ENCODE measurements at places on chromosomes 7 and 10.
A peak's percentile ranks its signal among the peaks of the same experiment; 100 is the strongest.

- no peak for DNase-seq
These were observed 40.3 kb downstream of the FAM53B start for GRCh38 chr10:124703778-124704427.

GRCh38 chr7:42152329-42153205 lies 84.4 kb downstream of the GLI3 start:
- no peak for DNase-seq

DNA sequence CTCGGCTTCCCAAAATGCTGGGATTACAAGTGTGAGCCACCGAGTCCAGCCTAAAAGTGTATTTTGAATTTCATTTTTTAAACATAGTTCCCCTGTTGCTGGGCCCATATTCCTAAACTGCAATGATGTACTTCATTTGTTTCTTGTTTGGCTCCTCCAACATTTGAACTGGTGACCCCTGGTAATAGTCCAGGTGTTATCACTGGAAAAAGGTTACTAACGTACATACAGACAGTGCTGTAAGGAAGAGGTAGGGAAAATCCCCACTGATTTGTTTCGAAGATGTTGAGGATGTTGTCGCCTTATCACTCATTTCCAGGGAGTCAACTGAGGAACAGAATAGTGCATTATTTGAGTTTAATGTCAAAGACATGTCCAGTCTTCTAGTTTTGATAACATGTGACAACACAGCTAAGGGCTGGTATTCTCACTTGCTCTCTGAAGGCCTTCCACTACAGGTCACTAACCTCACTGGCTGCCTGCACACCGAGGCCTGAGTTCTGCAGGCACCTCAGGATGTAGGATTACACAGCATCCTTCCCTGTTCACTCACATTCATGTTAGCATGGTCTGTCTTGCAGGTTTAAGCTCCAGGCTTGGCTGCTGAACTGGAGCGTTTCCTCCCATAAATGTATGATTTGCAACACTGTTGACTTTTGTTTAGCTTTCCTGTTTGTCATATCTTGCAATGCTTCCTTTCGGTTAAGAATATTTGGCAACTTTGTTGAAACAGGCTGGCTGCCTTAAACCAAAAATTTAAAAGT lies 362.8 kb downstream of the INHBA start:
- no peak for DNase-seq

DNA sequence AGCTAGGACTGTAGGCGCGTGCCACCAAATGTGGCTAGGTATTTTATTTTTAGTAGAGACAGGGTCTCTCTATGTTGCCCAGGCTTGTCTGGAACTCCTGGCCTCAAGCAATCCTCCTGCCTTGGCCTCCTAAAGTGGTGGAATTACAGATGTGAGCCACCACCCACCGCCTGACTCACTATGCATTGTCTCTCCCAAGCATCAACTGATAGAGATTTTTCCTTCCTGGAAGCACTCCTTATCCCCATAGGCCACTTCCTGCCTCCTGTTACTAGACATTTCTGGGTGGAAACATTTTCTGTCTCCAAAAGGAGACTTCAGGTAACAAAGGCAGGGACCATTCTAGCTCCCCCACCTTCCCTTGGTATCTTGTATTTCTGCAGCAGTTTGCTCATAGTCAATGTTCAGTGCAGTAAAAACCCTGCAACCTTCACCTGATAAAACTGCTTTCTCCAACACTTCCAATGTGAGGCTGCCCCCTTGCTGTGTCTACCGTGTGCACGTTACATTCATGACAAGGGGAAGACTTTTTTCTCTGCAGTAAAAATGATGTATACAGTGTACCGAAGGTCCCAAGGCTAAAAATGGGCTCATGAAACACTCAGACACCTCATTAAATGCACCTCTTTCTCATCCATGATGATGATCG lies 84.9 kb downstream of the NHLRC2 start:
- DNase-seq, result no peak

DNA sequence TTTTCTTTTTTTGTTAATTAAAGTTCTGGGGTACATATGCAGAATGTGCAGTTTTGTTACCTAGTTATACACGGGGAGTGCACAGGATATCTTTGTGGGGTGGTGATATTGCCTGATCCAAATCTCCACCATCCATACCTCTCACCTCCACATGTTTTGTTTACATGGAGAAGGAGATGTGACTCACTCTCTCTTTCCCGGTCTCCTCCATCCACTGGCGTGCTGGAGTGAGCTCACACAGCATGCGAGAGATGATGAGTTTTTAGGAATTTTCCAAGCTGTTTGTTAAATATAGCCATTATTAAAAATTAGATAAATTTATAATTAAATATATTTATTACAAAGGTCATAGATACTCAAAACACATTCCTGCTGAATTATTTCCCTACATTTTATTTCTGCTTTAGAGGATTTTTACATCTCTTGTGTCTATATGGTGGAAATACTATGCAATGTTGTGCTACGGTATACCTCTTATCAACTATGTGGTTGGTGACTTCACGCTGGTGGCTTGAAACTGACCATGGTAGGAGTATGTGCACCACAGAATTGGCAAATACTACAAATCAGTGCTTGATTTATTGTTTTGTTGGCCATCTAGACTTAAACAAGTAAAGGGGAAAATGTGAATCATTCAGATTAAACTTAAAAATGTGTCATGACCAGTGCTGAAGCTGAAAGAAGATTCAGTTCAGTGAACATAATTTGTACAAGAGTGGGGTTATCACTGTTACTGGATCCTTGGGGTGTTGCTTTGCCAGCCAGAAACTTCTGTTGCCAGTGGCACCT lies 107.9 kb upstream of the FAM180A start:
- no peak for DNase-seq

DNA sequence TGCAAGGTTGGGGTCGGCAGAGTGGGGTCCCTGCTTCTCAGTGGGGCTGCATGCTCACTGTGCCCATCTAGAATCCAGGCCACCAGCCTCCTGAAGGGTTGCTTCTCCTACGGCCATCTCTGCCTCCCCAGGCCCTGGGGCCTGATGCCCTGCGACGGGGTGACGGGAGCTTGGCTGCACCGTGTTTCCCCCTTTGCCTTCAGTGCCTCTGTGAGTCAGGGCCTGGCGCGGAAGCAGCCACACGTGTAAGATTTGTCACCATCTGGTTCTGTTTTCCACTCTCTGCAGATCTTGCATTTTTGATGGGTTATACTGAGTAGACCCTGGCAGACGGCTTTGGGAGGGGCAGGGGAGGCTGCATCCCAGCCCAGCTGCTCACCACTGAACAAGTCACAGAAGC lies 7.2 kb downstream of the ADAMTS14 start:
- no peak for DNase-seq

DNA sequence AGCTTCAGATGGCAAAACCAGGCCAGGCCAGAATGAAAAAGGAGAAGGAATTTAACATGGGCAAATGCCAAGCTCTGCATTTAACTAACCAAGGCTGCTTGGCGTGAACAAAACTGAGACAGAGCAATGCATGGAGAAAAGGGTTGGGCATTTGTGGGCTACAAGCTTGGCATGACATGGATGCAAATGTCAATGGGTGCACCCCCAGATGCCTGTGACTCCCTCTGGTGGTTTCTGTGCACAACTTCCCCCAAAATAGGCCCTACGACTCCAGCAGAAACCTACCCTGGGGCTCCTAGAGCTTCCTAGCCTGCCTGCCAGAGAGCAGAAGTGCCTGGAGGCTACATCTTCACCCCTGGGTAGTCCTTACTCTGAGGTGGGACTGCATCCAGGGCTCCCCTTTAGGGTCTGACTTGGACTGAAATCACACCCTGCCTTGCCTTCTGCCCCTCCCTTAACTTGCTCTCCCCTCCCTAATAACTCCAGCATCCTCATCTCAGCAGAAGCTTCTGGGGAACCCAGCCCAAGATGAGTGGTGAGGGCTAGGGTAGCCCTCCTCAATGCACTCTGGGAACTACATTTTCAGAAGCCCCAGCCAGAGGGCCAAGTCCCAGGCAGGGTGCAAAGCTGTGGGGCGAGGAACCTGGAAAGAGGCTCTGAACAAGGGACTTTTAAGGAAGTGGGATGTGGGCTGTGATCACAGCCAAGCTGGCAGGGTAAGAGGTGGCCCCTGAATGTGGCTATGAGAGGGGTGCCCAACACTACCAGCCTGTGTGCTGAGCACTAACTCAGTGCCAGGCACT lies 11.3 kb downstream of the GPRIN2 start:
- DNase-seq, result peak; percentile 15

- DNase-seq, result no peak
These were observed 78.5 kb upstream of the LYZL1 start for GRCh38 chr10:29210266-29210868.

- no peak for DNase-seq
These were observed 152.6 kb downstream of the PTPN20 start for GRCh38 chr10:47063858-47064257.

Measured in bone marrow (tissue), 2 donors.